ENCODE measurements at places on chromosomes 6 and 20.

GRCh38 chr20:11697646-11698045 is 220.0 kb upstream of the BTBD3 start:
- DNase-seq, result no peak

DNA sequence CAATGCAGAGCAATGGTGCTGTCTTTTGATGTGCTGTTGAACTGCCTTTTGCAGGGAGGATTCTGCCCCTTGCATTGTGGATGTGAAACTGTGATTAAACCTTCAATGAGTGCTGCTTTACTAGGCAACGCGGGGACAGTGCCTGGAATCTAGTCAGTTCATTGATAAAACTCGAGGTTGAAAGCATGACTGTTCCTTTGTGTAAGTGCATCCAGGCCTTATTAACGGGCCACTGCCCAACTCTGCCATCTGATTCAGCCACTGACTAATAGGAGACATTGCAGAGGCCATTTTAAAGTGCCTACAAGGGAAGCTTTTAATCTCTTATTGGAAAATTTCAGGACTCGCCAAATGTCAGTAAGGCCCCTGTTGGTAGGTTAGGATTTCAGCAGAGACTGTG is 49.3 kb downstream of the SLC35F1 start:
- DNase-seq, result no peak

- no peak for DNase-seq
Measured at GRCh38 chr6:10421921-10422736, 7.3 kb upstream of the TFAP2A start.

GRCh38 chr6:74632196-74632875 is 573.5 kb downstream of the COL12A1 start:
- DNase-seq, result no peak

DNA sequence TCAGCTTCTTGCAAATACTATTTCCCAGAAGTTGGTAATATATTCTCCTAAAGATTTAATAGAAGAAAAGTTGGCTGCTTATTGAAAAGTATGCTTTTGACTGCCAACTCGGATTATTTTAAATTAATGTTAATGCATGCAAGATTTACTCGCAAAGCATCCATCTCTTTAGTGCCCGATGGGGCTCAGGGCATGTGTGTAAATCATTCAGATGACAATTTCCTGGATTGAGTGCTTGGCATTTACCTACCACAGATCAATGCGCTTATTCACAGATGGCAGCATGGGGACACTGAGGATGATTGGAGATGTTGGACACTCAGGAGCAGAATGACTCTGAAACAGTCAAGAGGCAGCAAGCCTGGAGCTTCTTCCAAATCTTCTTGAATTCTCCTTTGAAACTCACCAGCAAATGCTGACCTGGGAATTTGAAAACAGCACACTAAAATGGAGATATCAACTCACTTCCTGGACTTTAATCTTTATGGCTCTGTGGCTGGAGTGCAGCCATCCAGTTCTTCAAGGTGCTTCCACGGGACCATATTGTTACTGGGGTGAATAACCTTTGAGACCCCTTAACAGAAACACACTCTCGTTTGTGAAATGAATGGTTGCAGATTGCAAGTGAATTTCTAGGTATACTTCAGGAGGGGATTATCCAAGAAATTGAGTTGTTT is 34.1 kb upstream of the TIAM2 start:
- no peak for DNase-seq

DNA sequence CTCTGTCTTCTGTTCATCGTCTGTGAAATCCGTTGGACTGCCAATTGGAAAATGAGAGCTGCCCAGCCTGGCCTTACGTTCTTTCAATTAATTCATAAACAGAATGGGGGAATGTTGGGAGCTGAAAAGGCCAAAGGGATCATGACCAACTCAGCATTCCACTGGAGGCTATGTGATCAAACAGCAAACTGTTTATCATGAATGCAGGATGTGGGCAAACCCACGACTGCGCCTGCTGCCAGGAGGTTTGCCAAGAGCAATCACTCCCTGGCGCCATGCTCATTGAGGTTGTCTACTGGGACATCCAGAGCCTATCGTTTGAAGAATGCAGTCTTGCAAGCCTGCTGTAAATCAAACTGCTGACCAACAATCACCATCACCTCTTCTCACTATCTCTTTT is 9.3 kb upstream of the FKBP1A start:
- no peak for DNase-seq

GRCh38 chr6:25670208-25670607 is 18.2 kb downstream of the SCGN start:
- DNase-seq, result no peak

GRCh38 chr6:41466437-41466990 is 79.7 kb upstream of the FOXP4 start:
- no peak for DNase-seq

- DNase-seq, result no peak
Measured at GRCh38 chr6:34570066-34570833, 14.1 kb upstream of the SPDEF start.

DNA sequence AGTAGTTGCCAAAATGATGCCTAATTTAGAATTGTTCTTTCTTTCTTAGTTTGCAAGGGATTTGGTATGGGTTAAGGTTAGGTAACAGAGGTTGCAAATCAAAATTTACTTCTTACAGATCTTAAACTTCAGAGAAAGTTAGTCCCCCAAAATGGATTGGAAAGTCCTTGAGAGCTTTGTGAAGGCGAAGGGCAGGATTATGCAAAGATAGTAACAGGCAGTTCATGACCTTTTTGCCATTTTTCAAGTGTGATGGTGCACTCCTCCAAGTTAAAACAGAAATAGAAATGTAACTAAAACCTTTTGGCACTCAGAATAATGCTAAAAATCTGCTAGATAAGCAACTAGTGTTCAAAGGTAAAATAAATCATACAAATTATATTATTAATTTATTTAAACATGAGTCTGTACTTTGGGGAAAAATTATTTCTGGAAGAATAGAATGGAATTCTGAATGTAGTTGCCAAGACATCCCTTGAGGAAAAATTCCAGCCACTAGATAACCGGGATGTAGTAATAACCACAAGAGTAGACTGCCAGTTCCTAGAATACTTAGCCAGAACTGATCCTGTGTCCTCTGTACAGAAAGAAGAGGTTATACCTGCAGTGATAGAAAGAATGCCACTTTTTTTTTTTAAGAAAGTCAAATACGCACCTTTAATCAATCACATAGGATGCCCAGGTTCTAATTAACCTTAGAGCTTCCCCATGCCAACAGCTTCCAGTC is 31.8 kb upstream of the DAAM2 start:
- no peak for DNase-seq

GRCh38 chr6:82589509-82590206 is 226.0 kb downstream of the TPBG start:
- DNase-seq, result peak; percentile 59

- DNase-seq, result peak; percentile 73
Measured at GRCh38 chr20:61120595-61121515, 131.2 kb upstream of the CDH4 start.

DNA sequence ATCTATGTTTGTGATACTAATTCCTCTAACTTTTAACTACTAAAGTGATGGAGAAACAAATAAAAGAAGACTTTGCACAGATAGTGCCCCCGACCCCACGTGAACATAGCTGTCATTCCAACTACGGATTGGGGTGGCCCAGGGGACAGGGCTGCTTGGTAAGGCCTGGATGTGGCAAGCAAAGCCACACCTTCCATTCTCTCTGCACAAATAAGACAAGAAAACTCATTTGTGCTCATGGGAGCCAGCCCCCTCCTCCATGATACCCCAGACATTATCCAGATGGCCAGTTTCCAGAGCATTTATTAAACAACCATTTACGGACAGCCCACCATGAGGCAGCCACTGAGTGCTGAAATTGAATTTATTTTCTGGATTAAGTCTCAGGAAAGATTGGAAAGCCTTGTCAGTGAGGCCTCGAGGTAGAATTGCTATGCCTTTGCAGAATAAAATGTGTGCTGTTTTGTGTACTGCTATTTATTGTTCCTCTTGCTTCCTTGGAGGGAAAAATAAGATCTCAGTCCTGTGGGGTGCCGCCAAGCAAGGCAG is 151.2 kb downstream of the UNC5CL start:
- DNase-seq, result no peak
